Naive thymus-derived CD8-positive, alpha-beta T cell (primary cell): ENCODE measurements at places on chromosomes 7 and 10. TPM values are rescaled to one million over a fixed set of nuclear protein-coding genes. Genes with fewer than 3 reads are reported as not detected.

DNA sequence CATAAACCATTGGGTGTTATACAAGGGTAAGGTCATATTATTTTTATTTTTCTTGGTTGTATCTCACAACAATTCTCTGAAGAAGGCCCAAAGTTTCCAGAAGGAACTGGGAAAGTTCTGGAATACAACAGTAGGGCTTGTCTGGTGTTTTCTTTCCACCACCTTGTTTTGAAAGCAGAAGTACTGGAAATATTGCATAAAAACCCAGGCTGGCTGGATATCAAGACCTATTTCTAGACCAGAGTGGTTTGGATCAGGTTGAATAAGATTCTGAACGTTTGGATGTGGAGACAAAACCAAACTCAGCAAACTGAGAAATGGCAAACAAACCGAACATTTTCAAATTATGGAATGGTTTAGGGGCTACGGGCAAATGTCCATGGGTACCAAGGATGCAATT is 182.6 kb upstream of the FZD8 start:
- no peak for DNase-seq

The SAMD8 gene
- total RNA-seq: 23.9 TPM

- DNase-seq: no peak
Observed at GRCh38 chr10:96283351-96283750, 12.0 kb upstream of the BLNK start.

- no peak for DNase-seq
Observed at GRCh38 chr7:100051611-100052010, 2.0 kb downstream of the ZSCAN21 start.

GRCh38 chr7:64359543-64359942 is 45.8 kb downstream of the ZNF736 start:
- no peak for DNase-seq

GRCh38 chr10:71830726-71831125 is 20.3 kb downstream of the PSAP start:
- DNase-seq: no peak

- DNase-seq: no peak
Observed at GRCh38 chr10:90614631-90615030, 243.2 kb downstream of the HTR7 start.

The PILRA gene
- total RNA-seq: 8.6 TPM

The GJC3 gene
- total RNA-seq: 1.7 TPM

- no peak for DNase-seq
Observed at GRCh38 chr10:725302-725701, 35.8 kb upstream of the DIP2C start.
